ENCODE measurements at places on chromosomes 13 and 19.

- no peak for DNase-seq
These were observed 633 bp downstream of the SHISA7 start for GRCh38 chr19:55442372-55442961.

DNA sequence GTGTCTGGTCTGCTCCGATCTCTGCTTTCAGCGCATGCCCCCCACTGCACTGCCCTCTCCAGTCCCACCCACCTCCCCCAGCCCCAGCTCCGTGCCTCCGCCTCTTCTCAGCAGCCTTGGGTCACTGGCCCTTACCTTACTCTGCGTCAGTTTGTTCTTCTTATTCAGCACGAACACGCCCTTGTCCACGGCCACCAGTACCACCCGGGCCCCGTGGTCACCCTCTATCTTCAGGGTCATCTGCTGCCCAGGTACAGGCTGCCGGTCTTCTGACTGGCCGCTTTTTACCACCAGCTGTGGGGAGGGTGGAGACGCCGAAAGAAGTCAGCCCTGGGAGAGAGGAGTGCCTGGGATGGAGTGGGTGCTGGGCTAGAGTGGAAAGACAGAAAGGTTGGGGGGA, 10.9 kb downstream of the C3 start:
- no peak for DNase-seq

- peak; percentile 11 for DNase-seq
These were observed 10.5 kb downstream of the PMIS2 start for GRCh38 chr19:35596366-35596999.

DNA sequence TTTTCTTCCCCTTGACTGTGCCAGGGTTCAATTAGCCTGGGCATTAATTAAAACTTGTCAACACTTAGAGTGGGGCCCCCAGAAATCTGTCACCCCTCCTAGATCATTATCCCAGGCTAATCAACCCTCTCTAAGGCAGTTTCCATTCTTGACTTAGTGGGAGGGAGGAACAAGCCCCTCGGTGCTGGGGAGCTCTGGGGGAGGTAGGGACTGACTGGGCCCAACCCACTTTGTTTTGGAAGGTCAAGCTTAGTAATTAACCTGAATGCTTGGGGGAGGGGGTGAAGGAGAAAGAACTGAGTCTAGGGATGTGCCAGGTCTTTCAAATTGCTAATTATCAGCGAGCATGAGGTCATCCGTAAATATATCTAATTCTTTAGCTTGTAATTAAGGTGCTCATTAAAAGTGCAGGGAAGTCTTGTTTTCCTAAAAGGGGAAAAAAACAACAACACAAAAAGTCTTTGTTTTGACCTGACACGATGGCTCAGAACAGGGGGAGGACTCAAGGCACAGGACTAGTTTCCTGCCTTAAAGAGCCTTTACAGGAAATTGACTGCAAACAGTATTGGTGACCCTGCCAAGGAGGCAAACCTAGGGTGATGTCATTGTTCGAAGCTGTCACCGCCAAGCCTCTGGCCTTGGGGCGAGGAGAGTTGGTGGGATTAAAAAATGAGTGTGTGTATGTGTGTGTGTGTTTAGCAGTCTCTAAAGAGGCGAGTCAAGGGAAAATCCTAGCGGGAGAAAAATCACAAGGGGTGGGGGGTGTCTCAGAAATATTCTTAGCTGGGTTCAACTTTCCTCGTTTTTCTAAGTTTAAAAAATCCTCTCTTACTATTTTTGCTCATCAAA, 19.4 kb downstream of the ACTN4 start:
- DNase-seq, result no peak

DNA sequence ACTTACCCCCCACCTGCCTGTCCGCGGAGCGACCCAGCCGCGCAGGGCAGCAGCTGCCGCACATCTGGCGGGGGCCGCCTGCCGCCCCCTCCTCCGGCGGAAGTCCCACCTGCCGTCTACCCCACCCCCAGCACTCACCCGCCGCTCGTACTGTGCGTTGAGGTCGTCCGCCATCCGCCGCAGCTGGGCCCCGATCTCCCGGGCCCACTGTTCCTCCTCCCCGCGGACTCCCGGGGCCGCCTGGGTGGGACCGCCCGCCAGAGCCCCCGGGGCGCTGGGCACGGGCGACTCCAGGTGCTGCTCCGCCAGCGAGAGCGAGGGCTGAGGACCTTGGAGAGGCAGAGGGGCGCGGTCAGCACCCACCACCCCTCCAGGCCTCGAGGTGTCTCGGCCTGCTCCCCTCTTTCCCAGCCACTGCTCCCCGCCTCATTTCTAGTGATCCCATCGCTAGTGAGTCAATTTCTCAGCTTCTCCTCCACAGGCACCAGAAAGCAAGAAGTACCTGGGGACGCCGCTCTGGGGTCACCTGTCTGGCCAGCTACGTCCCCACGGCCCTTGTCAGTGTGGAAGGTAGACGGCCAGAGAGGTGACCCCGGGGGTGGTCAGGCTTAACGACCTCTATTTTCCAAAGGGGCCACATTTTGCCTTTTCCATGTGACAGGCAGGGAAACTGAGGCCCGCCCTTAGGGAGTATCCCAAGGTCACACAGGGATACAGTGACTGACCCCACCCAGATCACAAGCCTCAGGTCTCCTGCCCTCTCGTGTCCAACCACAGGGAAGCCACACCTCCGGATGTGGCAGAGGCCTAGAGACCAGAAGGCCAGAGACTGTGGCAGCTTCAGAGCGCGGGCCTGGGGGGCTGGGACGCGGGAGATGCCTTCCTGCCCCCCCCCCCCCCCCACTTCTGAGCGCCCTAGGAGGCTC, 4.3 kb downstream of the BBC3 start:
- no peak for DNase-seq

DNA sequence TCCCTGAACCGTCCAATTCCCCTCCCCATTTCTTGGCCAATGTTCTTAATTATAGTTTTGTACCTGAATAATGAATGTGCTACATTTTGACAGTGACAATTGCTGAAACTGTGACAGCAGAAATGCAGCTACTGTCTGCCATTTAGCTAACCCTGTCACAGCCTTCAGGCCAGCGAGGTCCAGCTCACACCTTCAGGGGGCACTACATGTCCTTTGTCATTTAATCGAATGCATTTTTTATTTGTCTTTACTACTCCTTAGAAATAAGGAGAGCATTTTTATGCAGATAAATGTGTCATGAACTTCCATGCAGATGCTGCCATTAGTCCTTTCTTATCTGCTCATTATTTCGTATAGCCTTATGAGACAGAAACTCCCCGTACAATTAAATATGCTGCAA, 159.9 kb downstream of the MZT1 start:
- no peak for DNase-seq

DNA sequence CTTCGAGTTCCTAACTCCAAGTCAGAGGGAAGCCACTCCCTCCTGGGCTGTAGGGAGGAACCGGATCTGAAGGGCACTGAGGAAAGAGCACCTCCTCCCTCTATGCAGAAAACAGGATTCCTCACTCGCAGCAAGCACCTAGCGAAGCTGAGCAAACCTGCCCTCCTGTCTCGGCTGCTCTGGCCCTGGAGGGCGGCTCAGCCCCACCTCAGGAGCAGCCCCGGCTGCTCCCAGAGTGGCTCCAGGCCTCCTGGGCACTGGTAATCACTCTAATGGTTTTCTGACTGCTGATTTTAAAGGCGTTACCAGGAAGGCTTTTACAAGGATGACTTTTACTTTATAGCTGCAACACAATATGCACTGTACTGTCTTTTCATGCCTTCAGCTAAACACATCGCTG, 312.5 kb downstream of the TEX29 start:
- DNase-seq, result no peak

DNA sequence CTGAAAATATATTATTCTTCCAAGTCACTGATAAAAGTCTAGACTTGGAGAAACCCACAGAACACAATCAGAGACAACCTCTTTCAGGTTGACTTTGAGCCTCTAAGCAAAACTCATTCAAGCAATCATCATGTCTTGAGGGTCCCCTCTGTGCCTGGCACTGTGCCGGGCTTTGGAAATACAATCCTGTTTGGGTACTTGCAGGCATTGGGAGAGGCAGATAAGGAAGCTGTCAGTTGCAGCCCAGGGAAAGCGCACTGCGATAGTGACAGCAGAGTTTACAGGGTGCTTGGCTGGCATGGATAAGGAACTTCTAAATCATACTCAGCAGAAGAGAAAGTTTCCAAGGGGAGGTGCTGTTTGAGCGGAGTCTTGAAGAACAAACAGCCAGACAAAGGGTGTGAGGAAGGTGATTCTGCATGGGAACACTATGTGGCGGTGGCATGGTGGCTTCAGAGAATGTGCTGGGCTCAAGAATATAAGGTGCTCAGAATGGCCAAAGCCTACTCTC, 9.1 kb downstream of the SERP2 start:
- no peak for DNase-seq

DNA sequence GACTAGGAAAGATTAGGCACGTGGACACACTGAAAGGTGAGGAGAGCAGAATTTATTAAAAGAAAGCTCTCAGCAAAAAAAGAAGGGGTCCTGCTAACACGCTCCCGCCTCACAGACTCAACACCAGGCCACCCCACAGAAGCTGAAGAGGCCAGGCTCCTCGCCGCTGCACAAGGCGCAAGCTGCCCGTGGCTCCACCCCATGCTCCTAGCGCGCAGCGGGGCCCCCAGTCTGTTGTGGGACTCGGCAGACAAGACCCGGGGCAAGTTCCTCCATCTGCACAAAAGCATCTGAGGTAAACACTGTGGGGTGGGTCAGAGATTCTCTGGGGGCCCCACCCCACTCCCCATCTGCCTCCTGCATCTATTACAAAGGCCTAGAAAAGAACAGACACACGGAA, 1462.4 kb downstream of the EFNB2 start:
- no peak for DNase-seq

DNA sequence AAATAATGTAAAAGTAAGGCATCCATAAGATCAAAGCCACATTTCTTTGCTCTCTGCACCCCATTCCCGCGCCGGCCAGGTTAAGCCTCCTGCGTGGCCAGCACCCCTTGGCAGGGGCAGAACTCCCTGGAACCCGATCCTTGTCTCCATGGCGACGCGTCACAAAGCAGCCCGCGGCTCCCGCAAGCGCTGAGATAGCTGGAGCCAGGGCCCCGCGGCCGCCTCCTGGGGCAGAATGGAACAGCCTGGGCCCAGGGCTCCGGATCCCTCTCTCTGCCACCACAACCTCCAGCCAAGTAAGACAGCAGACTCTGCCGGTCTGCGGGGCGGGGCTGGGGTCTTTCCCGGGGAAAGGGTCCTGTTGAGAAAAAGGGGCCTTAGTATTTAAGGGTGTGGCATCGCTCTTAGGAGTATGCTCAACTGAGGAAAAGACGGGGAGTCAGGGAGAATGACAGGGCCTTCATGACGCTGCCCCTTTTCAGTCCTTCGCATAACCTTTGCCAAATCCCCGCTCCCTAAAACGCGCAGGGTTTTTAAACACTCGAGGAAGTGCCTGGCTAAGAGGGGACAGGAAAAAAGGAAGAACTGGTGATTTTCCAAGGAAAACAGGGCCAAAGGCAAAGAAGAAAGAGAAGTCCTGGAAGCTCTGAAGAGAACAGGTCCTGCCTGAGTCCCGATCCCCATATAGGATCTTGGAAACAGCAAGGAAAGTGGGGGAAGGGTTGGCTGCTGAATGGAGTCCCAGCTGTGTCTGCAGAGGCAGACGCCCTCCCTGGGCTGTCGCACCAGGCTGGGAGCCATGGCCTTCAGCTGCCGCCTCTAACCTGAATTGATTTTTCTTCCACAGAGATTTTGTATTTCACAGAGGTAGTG, at the start of gene TEX26:
TEX26 (plus strand) TSS at position 176 of the 873 bp plus-strand sequence; CDS start at position 236, 60 bp downstream.
- no peak for DNase-seq

DNA sequence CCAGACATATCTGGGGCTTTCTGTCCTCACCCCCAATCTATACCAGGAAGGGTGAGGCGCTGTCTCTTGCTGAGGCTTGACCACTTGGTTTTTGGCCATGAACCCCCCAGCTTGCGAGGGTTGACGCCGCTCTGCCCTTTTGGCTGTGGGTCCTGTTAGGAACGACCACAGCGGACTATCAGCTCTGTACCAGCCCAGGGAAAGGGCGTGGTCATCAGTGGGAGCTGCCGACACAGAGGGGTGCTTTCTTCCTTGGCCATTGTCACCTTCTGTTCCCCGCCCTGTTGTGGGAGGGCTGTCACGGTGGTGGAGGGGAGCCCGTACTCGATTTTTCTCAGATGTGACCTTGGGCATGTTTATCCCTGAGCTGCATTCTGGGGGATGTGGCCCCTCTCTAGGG, 5.7 kb downstream of the DCAF15 start:
- DNase-seq, result no peak

DNA sequence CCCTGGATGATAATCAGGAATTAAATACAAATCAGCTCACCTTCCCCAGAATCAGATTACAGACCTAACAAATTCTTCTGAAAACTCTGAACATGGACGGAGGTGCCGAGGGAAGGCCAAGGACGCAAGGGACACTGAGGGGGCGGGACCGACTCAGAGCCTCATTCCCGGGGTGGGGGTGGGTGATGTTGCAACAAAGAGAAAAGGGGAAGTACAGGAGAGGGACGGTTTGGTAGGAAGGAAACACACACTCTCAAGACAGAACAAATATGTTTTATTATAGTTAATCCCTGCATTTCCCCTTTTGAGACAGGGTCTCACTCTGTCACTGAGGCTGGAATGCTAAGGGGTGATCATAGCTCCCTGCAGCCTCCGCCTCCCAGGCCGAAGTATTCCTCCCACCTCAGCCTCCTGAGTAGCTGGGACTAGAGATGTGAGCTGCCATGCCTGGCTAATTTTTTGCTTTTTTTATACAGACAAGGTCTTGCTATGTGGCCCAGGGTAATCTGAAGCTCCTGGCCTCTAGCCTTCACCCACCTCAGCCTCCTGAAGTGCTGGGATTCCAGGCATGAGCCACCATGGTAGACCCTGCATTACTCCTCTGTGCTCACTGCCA, 786 bp upstream of the LILRA2 start:
- DNase-seq, result no peak

GRCh38 chr19:19502281-19502680, 13.1 kb downstream of the TSSK6 start:
- DNase-seq, result no peak

DNA sequence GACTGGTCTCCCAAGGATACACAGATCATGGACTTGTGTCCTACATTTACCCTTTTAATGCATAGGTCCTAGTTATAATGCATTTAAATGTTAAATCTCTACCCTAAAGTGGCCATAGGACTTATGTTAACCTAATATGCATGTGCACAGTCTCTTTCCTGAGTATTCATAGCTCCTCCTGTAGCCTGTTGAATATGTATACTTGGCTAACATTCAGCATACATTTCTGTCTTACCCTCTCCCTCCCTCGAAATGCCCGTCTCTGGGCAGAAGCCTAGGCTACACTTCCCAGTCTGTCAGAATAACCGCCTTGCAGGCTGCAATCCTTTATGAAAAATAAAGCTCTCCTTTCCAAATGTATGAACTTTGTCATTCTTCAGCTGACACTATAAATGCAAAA, 13.9 kb downstream of the ZFP82 start:
- DNase-seq, result no peak

DNA sequence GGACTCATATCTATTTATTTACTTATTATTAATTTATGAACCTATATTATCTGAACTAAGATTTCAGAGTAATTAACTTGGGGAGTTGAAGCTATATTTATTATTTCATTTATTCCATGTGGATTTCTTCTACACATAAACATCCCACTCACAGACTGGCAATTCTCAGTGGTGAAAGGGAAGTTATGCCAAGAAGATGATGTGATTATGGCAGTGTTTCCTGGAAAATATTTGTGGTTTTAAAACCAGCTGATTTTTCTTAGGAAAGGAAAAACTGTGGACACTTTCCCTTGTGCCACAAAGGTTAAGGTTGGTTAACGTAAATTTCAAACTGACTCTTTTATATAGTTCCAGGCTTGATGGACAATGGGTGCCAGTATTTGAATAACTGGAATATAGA, 513.1 kb downstream of the SLITRK6 start:
- no peak for DNase-seq

Measured in stimulated activated CD8-positive, alpha-beta memory T cell treated with anti-CD3 and anti-CD28 coated beads, Interleukin-15, amount 100 ng/mL, for 48 hours (primary cell).